ENCODE measurements at places on chromosomes 11 and 22.

DNA sequence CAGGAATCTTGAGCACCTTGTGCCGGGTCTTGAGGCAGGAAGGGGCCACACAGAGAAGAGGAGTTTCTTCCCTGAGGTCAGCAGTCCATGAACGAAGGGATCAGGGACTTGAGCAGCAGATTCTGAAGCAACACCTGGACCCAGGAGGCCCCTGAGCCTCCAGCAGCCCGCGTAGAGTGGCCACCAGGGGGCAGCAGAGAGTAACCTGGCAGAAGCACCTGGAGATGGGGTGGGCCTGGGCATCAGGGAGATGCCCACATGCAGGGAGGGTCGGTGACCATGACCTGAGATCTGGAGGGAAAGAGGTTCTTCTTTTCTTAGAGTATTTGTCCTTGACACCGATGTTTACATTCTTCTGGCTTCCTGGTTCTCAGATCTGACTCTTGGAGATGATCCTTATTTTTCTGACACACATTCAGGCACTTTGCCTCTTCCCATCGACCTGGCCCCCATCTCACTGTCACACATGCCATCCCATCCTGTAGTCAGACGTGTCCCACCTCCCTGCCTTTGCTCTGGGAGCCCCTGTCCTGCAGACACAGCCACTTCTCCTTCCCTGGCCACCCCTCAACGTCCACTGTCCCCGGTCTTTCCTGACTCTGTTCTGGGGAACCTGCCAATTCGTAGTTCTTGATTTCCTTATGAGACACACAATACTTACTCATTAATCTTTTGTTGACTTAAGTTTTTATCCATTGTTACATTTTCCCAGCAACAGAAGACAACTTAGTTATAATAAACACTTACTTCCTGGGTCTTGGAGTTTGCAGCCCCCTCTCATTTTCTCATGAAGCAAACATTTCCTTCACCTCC lies 66.5 kb downstream of the GGTLC2 start:
- DNase-seq: peak; percentile 32

DNA sequence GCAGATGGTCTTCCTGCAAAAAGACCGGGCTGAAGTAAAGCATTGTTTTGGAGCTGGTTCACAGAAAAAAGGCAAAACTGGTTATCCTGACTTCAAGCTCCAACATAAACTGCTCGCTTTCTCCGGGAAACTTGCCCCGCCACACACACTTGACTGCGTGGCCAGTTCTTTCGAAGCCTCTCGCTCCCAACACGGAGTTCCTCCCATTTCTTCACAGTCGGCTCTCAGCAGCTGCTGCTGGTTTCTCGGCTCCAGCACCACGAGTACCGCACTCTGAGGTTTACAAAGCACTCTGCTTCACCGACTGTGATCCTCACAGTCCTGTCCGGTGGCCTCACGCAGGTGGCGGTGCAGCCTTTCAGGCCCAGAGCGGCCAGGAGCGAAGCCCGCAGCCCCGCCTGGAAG lies 264 bp downstream of the CHEK1 start:
- DNase-seq: no peak

- no peak for DNase-seq
These were observed 1.2 kb downstream of the TRABD start for GRCh38 chr22:50186761-50187523.

DNA sequence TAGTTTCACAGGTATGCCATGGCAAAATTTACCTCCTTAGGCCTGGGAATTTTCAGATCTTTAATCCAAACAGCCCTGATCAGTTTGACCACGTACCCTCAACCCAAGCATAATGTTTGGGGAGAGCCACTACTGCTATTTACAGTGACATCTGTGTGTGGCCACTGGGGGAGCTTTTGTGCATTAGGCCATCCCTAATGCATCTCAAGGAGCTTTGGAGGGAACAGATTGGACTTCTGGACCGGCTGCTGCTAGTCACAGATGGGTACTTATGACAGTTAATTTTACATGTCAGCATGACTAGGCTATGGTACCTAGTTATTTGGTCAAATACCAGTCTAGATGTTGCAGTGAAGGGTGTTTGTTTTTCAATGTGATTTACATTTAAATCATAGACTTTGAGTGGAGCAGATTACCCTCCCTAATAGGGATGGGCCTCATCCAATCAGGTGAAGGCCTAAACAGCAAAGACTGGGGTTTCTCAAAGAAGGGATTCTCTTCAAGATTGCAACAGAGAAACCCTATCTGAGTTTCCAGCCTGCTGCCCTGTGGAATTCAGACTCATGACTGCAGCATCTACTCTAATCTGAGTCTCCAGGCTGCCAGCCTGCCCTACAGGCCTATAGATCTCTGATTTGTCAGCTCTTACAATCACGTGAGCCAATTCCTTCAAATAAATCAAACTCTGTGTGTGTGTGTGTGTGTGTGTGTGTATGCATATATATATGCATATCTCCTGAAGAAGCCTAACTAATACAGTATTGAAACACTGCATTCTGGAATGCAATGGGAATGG lies 38.0 kb upstream of the GALNT18 start:
- DNase-seq: no peak

DNA sequence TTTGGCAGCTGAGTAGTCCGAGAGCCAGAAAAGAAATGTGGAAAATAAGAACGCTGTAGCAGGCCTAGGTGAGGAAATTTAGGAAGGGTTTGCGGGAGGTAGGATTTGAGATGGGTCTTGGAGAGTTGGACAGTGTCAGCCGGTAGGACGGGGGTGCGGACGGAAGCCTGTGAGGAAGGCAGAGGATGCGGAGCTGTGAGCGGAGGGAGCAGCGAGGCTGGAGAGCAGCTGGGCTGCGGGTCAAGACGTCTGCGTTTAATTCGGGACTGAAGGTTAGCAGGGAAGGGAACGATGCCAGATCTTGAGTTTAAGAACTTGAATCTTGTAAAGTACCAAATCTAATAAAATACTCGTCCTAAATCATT lies 669 bp upstream of the TIGD3 start:
- no peak for DNase-seq

DNA sequence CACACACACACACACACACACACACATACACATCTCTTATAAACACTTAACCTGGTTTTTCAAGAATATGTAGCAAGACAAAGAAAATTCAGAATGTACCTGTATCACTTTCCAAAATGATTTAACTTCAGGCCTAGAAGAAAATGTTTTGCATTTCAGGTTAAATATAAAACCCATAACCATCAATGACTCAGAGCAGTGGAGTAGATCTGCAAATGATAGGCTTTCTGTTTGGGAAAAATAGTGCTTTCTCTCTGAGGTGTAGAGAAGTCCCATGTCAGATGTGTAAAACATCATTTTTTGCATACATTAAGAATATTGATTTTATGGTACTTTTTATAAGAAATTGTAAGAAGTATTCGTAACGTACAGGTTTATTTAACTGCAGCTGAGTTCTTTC lies 116.9 kb downstream of the STK33 start:
- DNase-seq: no peak

- no peak for DNase-seq
These were observed 45.5 kb downstream of the PACSIN2 start for GRCh38 chr22:42969348-42969975.

DNA sequence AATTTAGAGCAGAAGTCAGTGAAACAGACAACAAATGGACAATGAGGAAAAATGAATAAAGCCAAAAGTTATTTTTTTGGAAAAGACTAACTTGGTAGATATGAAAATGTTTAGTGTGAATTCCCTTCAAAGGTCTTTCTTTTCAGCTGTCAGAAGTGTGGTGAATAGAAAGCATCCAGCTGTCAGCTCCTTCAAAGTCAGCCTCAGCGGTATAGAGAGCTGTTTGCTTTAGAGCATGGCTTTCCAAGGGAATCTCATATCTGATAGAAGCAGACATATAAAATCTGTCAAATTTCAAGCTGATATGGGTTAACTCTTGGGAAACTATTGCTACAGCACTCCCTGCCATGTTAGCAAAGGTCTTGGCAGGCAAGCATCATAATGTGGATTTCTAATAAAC lies 309.3 kb downstream of the CASP12 start:
- no peak for DNase-seq

GRCh38 chr11:120273432-120273831 lies 33.5 kb downstream of the POU2F3 start:
- no peak for DNase-seq

GRCh38 chr11:76314741-76315090 lies 66.2 kb downstream of the THAP12 start:
- DNase-seq: no peak

GRCh38 chr11:14275076-14275475 lies 83.9 kb downstream of the RRAS2 start:
- no peak for DNase-seq

DNA sequence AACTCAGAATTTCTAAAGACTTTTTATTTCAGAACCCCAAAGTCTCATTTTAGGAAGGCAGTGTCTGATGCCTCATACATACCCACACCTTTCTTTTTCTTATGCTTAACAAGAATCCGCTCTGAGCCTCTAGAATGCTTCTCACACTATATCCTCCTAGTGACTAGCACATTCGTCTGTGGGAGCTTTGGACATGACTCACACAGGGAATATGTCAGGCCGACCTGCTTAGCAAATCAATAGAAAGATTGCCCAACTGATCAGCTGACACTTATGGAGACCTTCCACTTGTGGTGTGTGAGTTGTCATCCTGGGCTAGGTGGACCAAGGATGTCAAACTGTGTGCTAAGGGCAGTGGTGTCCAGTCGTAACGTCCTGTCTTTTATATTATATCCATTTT lies 129.9 kb upstream of the TTC12 start:
- DNase-seq: no peak

GRCh38 chr11:80028998-80029397 lies 588.2 kb upstream of the TENM4 start:
- no peak for DNase-seq

DNA sequence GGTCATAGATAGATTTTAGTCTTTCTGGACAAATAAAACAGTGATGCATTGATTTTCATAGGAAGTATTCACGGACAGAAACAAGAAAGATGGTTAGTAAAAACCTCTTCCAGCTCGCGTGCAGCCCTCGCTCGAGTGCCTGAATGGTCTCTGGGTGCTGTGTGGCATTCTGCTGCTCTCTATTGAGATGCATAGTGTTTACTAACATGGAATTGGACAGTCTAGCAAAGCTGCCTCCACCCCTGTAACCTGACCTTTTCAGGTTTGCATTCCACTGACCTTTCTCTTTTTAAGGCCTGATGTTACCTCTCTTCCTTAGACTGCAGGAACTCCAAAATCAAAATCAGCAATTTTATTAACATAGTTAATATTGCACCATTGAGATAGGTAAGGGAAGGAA lies 643.4 kb downstream of the JRKL start:
- no peak for DNase-seq

DNA sequence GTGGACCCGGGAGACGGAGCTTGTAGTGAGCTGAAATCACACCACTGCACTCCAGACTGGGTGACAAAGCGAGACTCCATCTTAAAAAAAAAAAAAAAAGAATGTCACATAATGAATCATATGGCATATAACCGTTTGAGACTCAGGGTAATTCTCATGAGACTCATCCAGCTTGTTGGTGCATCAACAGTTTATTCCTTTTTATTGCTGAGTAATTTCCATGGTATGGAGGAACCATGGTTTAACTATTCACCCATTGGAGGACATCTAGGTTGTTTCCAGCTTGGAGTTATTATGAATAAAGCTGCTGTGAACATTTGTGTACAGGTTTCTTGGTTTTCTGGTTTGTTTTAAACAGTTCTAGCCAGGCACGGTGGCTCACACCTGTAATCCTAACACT lies 25.3 kb downstream of the PPARA start:
- DNase-seq: no peak

- DNase-seq: peak; percentile 23
These were observed 167.2 kb downstream of the SWAP70 start for GRCh38 chr11:9831122-9831521.

DNA sequence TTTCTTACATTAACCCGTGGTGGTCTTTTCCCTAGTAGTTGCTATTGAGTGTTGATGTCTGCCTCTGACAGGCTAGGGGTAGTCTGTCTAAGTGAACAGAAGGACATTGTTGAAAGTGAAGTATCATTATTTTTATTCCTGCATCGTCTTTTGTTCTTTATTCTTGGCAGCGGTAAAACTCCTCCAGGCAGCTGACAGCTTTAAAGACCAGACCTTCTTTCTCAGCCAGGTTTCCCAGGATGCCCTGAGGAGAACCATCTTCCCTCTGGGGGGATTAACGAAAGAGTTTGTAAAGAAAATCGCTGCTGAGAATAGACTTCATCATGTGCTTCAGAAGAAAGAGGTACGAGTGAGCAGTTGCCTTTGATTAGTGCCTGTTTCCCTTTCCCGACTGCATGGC lies 14.6 kb downstream of the TRMU start:
- no peak for DNase-seq

DNA sequence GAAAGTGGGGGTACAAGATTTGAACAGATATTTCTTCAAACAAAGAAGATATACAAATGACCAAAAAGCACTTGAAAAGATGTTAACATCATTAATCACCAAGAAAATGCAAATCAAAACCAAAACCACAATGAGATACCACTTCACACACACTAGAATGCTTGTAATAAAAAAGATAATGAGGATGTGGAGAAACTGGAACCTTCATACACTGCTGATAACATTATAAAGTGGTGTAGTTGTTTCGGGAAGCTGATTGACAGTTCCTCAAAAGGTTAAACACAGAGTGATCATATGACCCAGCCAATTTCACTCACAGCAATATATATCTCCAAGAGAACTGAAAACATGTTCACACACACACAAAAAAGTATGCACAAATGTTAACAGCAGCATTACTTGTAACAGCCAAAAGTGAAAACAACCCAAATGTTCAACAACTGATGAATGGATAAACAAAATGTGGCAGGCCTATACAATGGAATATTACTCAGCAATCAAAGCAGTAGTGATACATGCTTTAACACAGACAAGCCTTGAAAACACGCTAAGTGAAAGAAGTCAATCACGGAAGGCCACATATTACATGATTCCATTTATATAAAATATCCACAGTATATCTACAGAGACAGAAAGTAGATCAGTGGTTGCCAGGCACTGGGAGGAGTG lies 15.1 kb downstream of the PITPNB start:
- no peak for DNase-seq

DNA sequence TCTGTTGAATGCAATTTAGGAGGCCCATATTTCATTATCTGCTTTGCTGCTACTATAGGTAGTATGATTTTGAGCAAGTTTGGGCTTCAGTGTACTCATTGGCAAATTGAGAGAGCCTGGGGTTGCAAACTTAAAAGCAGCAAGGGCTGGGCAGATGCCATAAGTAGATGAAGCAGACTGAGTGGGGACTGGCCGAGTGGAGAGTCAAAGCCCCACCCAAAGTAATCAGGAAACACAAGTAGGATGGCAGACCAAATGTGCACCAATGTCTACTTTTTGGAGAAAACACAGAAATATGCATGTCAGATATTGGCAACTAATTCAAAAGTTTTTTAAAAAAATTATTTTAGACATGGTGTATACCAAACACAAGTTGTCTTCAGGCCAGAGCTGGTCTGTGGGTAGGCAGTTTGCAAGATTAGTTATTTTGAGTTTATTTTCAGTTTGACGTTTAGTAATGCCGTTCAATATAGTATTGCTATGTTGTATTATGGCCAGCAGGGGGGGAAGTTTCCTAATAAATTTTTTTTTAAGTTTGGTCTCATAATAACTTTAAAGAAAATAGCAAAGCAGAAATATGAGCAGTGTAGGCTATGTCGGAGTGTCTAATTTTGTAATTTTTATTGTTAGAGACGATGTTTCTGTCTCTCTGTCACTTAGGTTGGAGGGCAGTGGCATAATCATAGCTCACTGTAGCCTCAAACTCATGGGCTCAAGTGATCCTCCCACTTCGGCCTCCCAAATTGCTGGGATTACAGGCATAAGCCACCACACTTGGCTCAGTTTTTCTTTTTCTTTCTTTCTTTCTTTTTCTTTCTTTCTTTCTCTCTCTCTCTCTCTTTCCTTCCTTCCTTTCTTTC lies 105.1 kb downstream of the HIPK3 start:
- peak; percentile 54 for DNase-seq
